ENCODE measurements at places on chromosomes 4 and X.
A peak's percentile ranks its signal among the peaks of the same experiment; 100 is the strongest.

GRCh38 chr4:26459756-26460530, 30.3 kb downstream of the CCKAR start:
- DNase-seq = no peak

DNA sequence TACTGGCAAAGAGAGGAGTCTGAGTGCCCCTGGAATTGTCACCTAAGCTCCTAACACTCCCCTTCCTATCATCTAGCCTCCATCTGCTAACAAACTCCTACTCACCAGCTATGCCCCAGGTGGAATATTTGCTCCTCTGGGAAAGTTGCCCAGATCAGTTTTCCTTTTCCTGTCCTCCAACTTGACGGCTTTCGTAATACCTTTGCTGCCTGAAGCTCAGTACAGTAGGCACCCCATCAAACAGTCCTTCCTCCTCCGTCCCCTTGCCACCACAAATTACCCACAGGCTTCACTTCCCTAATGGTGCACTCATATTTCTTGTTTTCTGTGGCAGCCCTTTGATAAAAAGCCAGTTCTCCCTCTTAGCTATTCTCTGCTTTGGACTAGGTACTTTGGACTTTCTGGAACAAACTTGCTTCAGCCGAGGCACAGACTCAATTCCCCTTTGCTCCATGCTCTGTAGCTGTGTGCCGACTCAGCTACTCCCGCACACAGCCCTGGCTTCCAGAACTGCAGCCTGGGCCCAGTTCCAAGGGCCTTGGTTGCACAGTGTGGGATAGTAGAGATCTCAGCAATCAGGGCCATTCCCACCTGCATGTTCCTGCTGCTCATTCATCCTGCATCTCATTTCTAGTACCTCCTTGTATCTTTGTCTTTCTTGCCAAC, 605.1 kb downstream of the BCOR start:
- no peak for DNase-seq

DNA sequence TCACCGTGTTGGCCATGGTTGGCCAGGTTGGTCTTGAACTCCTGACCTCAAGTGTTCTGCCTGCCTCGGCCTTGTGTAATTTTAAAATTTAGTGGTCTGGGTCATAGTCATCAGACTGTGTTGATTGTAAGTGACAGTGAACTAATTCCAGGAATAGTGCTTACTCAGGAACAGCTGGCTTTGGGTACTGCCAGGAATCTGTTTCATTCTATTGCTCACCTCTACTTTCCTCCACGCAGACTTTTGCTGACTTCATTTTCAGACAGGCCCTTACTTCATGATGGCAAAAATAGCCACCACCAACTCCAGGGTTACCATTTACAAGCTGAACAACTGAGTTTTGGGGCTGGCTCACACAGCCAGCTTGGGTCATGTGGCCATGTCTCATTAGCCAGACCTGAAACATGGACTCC, 54.6 kb downstream of the FNIP2 start:
- DNase-seq = no peak

DNA sequence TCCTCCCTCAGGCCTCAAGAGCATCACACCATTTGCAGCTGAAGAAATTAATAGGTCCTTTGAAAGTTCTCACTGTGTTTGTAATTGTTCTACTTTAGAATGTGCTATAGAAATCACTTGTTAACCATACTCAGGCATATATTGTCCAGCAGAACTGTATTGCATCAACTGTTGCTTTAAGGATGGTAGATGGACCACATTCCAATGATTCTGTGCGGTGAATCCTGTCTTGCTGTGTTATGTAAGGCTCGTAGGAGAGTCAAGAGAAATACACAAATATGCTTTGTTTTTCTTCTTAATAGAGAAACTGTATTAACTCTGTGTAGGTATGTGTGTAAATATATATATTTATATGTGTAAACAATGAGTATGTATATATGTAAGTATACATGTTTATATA, 6.3 kb upstream of the ADGRA3 start:
- no peak for DNase-seq

- DNase-seq = no peak
Observed at GRCh38 chr4:88144866-88145300, 13.6 kb downstream of the ABCG2 start.

GRCh38 chr4:4379540-4380087, 7.3 kb upstream of the NSG1 start:
- no peak for DNase-seq

DNA sequence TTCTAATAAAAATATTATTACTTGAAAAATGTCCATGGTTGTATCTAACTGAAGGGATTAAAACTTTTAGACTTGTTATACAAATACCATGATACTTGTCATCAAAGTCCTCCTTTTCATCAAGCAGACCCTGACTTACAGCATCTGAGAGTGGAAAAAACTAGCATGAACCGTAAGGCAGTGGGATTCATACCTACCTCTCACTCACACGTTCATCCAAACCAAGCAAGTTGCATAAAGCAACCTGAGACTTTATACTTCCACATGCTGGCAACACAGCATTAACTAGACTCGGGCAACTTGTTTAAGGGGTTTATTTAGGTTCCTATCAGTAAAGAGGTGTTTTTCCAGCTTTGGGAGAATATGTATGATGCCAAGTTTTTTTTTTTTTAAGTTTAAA, 22.6 kb upstream of the TLR7 start:
- DNase-seq = no peak

GRCh38 chrX:46561824-46562657, 11.5 kb upstream of the CHST7 start:
- DNase-seq = no peak

- no peak for DNase-seq
Observed at GRCh38 chr4:186755550-186756519, 32.2 kb upstream of the FAT1 start.

DNA sequence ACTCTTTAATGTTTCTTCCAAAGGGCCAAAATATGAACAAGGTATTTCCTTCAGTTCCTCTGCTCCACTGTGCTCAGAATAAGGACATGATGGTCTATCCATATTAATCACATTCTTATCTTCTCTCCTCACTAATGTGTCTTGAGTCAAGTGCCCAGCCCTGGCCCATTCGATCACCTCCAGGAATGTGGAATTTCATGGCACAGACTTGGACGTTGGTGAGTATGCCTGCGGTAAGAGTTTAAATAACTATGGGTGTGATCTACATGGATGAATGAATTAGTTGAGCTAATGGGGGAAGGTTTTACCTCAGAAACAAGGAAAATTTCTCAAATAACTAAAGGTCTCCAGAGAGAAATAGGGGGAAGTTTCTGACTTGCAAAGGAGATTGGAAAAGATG, 174.0 kb downstream of the NPFFR2 start:
- DNase-seq = no peak

DNA sequence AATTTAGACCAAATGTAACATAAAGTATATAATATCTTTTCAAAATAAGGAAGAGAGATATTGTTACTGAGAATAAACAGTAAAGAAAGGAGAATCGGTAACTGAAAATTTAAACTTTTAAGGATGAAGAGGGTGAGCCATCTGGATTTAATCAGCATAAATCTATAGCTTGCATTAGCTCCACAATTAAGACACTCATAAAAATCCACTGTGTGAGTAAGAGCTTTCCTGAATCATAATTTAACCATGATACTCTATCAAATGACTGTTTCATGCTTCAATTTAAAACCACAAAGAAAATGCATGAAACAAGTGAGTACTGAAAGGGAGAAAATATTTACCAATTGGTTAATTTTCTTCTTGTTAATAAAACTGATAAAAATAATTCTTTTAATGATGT, 951.5 kb upstream of the SLIT2 start:
- DNase-seq = no peak

GRCh38 chr4:33628296-33628695, 2616.0 kb downstream of the ARAP2 start:
- DNase-seq = no peak

GRCh38 chr4:3293401-3294391, 875 bp downstream of the RGS12 start:
- DNase-seq = no peak

DNA sequence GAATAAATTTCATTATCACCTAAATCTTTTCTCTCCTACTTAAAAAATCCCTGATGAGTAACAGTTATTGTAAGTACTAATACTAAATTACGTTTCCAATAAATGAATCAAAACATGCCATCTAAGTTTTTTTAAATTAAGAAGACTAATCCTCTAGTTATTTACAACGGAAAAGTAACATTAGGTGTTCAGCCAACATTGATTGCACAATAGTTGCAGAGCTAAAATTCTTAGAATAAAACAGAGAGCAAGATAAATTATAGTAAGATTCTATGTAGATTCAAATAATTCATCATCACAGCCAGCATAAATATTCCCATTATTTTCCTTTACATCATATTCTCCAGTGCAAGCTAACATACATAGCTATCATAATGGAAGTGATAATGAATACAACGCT, 139.2 kb downstream of the HDX start:
- DNase-seq = no peak

- DNase-seq = no peak
Observed at GRCh38 chrX:123298026-123298425, 113.9 kb downstream of the GRIA3 start.

DNA sequence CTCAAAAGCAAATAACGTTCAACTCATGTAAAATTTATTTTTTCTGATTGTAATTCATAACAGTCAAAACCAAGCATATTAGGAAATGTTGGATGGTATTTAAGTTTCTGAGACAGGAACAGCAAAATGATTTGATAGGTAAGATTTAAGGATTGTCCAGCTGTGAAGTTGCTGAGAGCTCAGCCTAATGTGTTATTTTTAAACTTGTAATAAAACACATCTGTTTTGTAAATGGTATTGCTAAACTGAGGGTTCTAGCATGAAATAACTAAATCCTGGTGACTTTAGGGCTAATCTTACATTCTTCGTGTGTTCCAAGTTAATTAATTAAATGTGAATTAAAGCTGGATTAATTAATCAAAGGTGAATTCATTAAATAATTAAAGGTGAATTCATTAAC, 13.3 kb downstream of the TLR10 start:
- DNase-seq = no peak

GRCh38 chrX:51802917-51803688, 59.9 kb downstream of the GSPT2 start:
- DNase-seq = peak; percentile 28

- DNase-seq = no peak
Observed at GRCh38 chr4:84870398-84871163, 95.9 kb downstream of the WDFY3 start.

GRCh38 chr4:143351149-143351691, 14.5 kb downstream of the GAB1 start:
- DNase-seq = no peak

- DNase-seq = no peak
Observed at GRCh38 chr4:2102045-2102883, 43.1 kb downstream of the NAT8L start.

- DNase-seq = no peak
Observed at GRCh38 chr4:100367451-100367850, 150.4 kb downstream of the EMCN start.

DNA sequence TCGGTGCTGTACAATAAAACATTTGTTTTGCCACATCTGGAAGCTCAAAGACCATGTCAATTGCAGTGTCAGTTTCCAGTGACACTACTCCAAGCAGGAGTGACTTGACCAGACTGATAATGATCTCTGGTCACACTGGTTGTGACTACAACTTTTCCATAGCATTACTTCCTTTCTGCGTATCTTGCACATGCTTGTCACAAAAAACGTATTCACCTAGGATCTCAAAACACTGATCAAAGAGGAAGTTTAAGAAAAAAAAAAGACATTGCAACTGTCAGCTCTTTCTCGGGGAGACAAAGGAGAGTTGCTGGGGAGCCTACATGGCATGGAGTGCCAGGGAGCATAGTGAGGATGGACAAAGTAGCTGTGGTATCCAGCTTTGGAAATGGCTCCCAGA, 60.6 kb downstream of the OPHN1 start:
- DNase-seq = no peak

GRCh38 chr4:141155586-141155985, 22.3 kb upstream of the RNF150 start:
- DNase-seq = no peak

DNA sequence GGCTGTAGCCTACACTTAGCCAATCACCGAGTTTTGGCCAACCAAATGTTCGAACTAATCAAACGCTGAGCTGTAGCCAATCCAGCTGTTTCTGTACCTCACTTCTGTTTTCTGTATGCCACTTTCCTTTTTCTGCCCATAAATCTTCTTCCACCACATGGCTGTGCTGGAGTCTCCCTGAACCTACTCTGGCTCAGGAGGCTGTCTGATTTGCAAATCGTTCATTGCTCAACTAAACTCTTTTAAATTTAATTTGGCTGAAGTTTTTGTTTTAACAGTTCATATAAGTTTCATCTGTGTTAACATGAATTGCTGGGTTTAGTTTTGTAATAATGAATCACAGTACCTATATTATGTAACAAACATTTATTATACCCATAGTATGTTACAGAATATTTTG, 160.7 kb upstream of the PCDH7 start:
- no peak for DNase-seq

- no peak for DNase-seq
Observed at GRCh38 chr4:158129694-158130093, 43.1 kb downstream of the GASK1B start.

DNA sequence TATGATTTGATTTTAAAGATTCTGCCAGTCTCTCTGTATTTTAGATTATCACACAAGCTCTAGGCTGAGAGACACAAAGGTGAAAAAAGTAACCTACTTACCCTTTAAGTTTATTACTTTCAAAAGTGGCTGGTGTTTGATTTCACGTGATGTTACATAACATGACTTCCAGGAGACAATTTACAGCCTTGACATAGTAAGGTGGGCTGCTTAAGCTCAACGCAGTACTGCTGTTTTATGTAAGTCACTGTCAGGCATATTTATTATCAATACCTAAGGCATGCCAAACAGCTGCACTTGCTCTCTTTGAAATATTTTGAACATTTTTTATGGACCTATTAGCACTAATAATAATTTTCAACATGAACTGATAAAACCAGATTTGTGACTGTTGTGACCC, 451.5 kb upstream of the FAM241A start:
- DNase-seq = no peak

- DNase-seq = no peak
Observed at GRCh38 chr4:99723612-99724011, 66.0 kb upstream of the C4orf54 start.

- no peak for DNase-seq
Observed at GRCh38 chr4:47974566-47974965, 41.9 kb downstream of the CNGA1 start.

DNA sequence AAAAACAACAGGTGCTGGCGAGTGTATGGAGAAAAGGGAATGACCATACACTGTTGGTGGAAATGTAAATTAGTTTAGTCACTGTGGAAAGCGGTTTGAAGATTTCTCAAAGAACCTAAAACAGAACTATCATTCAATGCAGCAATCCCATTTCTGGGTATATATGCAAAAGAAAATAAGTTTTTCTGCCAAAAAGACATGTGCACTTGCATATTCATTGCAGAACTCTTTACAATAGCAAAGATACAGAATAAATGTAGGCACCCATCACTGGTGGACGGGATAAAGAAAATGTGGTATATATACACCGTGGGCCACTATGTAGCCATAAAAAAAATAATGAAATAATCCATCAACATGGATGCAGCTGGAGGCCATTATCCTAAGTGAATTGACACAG, 105.1 kb upstream of the FSTL5 start:
- no peak for DNase-seq
